ENCODE measurements at places on chromosomes 3 and 15.
A peak's percentile ranks its signal among the peaks of the same experiment; 100 is the strongest.

- no peak for DNase-seq
Measured at GRCh38 chr3:84318273-84318809, 640.4 kb upstream of the CADM2 start.

DNA sequence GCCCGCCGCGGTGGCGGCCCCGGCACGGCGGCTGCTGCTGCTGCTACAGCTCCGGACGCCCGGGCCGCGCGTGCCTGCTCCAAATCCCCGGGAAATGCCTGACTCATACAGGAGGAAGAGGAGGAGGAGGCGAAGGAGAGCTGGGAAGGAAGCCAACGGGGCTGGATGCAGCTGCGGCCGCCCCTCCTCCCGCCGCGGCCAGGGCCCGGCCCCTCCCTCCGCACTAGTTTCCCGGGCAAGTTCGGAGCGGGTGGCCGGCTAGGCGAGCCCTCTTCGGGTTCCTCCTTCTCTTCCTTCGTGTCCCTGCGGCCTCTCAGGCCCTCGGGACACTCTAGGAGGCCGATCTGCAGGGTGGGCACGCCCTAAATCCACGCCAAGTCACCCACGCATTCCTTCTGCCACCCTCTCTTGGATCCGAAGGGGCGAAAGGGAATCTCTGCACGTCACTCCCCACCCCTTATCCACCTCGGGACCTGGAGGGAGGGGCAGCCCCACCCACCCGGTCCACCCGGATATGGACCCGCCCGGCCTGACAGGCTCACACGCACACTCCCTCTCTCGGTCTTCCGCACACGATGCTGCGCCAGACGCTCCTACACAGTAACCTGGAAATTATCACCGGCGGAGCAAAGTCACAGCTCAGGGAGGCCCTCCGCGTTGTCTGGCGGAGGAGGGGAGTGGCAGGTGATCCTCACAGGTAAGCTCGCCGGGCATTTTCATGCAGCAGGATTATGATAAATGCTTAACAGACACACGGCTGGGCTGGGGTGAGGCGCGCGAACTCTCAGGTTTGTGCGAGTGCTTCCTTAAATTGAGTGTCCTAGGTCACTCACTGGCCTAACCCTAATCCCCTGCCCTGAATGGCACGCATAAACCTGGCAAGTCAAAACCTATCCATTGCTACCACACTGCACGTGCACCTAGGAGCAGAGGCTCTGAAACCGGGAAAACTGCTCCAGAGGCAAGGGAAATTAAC is at the start of the genes OSBPL10 and ZNF860:
Gene OSBPL10, minus strand, starts transcription at position 57 of the 976 bp plus-strand sequence. CDS start 83 bp downstream, outside the sequence.
Gene ZNF860, plus strand, starts transcription at position 545 of the 976 bp plus-strand sequence. CDS start 7,330 bp downstream, outside the sequence.
- peak; percentile 92 for DNase-seq

GRCh38 chr3:64157150-64158035 is 67.9 kb downstream of the PRICKLE2 start:
- DNase-seq, result no peak

- no peak for DNase-seq
Measured at GRCh38 chr3:50233176-50233575, 2.8 kb upstream of the GNAI2 start.

- no peak for DNase-seq
Measured at GRCh38 chr3:23835802-23836201, 30.0 kb downstream of the UBE2E1 start.

DNA sequence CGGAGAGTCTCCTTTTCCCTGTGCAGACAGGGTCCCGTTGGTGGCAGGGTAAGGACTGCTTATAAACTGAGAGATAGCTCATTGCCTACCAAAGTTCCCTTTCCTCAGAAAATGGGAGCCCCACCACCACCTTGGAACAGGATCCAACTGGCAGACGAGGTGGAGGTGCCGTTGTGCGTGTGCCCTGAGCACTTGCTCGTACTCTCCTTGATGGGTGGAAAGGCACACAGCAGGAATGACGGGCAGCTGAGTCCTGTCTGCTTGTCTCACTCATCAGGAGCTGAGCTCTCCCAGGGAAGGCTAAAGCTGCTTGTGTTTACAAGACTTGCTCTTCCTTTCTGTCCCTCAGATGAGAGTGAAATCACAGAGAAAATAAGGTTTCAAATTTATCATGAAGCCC is 60.7 kb downstream of the B3GNT5 start:
- DNase-seq, result no peak

DNA sequence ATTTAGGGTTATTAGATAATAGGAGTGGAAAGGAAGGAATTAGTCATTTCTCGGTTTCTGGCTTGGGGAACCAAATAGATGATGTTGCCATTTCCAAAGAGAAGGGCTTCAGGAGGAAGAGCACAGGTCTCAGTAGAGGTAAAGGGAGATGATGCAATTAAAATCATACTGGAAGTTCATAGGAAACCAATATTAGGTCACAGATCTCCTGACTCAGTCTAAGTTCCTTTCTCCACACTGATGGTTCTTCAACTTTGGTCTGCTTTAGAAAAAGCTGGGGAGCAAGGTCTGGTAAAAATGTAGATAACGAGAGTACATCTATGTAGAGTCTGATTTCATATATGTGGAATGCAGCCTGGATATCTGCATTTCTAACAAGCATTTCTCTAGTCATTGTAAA is 130.9 kb downstream of the POLQ start:
- no peak for DNase-seq

GRCh38 chr3:195709676-195710085 is 11.1 kb upstream of the MUC20 start:
- DNase-seq, result no peak
